ENCODE measurements at places on chromosomes 3 and 15.
A peak's percentile ranks its signal among the peaks of the same experiment; 100 is the strongest.

- no peak for DNase-seq
Measured at GRCh38 chr3:163708428-163708827, 1369.9 kb downstream of the SI start.

DNA sequence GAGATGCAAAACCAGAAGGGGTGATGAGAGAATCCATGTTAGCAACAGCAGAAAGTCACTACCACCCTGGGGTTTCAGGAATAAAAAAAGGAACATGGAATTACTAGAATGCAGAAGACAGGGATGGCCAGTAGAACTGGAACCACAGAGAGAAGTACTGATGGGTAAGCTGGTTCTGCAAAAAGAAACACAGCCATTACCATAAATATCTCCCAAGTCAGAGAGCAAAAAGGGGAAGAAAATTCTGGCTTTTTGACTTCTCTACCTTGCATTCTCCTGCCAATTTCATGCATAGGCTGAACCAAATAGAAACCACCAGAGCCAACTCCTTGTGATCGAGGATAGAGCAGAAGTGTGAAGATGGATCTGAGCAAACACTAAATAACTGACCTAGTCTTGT is 550.4 kb upstream of the NAALADL2 start:
- DNase-seq, result no peak

- DNase-seq, result no peak
Measured at GRCh38 chr3:160698599-160699195, 21.7 kb downstream of the ARL14 start.

- DNase-seq, result no peak
Measured at GRCh38 chr3:152615681-152616080, 219.2 kb upstream of the P2RY1 start.

- no peak for DNase-seq
Measured at GRCh38 chr15:98438326-98438725, 210.0 kb upstream of the IGF1R start.

- no peak for DNase-seq
Measured at GRCh38 chr15:78797951-78798350, 13.3 kb downstream of the ADAMTS7 start.

GRCh38 chr3:149473357-149474249 is 894 bp upstream of the TM4SF4 start:
- DNase-seq, result peak; percentile 44

DNA sequence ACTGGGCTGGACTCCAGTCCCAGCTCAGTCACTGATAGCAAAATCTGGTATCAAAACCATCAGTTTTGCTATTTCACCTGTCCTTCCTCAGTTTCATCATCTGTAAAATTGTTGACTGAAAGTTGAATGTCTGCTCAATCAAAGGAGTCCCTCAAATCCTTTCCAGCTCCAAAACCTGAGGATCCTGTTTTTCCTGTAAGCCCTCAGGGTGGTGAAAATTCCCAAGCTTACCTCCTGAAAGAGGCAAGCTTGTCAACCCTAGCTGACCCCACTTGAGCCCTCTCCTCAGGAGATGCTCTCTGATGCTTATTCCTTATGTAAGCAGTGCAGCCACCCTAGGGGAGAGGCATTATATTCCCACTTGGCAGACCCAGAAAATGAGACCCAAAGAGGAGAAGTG is 82.6 kb downstream of the HMG20A start:
- DNase-seq, result no peak

GRCh38 chr3:39090922-39091321 is 16.5 kb downstream of the GORASP1 start:
- DNase-seq, result no peak

GRCh38 chr3:142065344-142065743 is 84.0 kb downstream of the TFDP2 start:
- DNase-seq, result no peak

Data from T1000 (cell line).